ENCODE measurements at places on chromosomes 4 and X.

- no peak for DNase-seq
Observed at GRCh38 chrX:131330735-131331134, 41.6 kb upstream of the IGSF1 start.

GRCh38 chr4:98864560-98864959 is 64.4 kb downstream of the EIF4E start:
- no peak for DNase-seq

DNA sequence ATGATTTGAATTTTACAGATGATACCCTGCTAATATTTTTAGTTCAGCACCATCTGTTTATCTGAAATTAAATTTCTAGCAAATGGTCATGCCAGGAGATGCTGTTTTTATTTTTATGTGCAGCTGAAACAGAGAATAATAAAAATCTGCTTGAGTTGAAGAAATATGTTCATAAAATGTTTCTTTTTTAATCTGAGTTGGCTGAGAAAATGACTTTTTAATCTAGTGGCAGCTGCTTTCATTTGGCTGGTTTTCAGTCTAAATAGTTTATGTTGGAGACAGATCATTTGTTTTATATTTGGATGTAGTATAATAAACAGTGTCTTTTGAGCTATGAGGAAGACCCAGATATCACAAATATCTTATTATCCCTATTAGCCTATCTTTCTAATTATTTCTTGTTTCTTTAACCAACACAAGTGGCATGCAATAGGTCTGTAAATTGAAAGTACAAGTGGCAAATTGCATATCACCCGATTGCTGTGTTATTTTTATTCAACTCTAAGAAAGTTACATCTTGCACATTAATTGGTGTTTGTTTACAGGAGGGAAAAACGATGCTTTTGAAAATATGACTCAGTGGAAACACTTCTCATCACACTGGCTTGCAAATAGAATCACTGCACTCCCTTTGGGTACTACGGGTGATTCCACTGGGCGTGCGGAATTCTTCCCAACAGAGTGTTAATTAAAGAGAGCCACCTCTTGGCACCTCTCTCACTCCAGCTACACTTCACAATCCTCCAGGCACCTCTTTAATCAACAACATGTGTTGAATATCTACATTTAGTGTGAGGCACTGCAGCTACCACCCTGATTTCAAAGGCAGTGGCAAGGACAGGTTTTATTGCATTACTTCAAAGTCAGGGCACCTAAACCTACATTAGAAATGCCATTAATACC is 51.7 kb upstream of the AP1S2 start:
- no peak for DNase-seq

DNA sequence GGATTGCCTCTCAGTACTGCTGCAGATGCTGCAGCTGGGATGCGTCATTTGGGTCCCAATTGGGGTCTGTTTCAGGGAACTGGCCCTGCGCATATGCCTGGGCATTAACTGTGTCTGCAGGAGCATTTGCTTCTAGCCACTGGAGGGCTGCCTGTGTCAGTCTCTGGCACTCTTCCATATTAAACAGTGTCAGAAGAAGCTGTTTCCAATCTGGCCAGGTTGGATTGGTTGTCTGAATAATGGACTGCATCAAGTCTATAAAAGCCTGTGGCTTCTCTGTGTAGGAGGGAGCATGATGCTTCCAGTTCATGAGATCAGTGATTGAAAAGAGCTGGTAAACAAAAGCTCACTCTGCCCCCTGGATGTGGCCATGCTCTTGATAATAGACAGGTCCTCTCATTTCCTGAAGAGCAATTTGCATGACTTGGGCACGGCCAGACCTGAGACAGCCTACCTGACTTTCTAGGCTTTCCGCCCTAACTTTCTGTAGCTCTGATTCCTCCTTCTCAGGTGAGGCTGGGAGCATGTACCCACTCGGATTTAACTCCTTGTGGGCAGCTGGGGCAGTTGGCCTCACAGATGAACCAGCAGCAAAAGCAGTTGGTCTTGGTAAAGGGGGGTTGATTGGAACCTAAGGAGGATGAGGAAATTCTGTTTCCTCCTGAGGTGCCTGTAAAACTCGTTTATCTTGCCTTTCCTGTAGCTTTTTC is 29.2 kb downstream of the SULT1E1 start:
- DNase-seq: no peak

DNA sequence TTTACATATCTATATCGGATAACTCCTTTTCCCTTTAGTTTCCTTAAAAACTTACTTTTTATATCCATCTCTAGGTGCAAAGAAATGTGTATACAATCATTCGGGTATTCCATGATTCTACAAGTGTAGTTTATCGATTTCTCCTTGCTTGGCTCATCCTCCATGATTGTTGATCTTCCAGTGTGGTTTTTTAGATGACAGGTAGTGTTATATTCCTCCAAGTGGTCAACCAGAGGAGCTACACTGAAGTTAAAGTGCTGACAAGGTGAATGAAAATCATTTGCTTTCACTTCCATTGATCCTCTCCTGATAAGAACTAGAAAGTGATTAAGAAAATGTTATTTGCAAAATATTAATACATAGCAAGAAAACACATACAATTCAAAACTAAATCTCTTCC is 38.5 kb downstream of the TMEM156 start:
- DNase-seq: no peak
